ENCODE measurements at places on chromosomes 5 and 9. TPM values are rescaled to one million over a fixed set of nuclear protein-coding genes. Genes with fewer than 3 reads are reported as not detected.
A peak's percentile ranks its signal among the peaks of the same experiment; 100 is the strongest.

The TEK gene
- 14.6 TPM for total RNA-seq

The NSMF gene
- total RNA-seq = 62.0 TPM

The GRK6 gene
- 50.6 TPM for total RNA-seq

DNA sequence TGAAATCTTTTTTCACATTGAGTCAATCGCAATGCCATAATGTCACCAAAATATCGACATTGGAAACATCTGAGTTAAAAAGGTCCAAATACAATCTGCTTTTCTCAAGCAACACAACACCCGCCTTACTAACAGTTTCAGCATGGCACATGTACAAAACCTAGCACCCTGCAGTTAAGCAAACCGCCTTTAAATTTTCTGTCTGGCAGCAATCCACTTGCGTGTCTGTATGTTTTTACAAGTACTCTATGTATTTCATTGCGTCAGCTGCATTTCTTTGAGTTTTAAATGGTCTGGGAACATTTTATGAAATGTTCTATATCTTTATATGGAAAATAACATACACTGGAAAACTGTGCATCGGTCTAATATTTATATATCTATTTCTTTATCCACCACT is 134.6 kb downstream of the DENND1A start:
- DNase-seq = no peak
- peaks cover 4% of the 10 kb centered on the region for H3K4me1 ChIP-seq
- H3K27ac ChIP-seq = no peak overlapping the region
- H3K4me3 ChIP-seq = no peak overlapping the region
- no peaks in the 10 kb centered on the region for H3K27me3 ChIP-seq

DNA sequence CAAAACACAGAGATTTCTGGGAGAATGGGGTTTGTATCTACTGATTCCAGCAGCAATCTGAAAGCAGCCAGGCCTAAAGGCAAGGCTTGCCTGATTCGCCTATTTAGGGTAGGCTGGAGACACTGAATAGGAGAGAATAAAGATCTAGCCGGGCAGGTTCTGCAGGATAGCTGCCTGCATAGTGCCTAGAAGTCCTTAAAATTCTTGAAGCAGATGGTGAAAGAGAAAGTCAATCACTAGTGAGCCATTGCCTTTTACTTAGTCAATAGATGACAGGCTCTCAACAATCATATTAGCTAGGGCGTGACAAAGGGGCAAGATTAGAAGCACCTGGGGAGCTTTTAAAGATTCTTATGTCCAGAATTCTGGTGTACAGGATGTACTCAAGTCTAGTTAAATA is 522.7 kb downstream of the HTR1A start:
- no peak overlapping the region for H3K4me3 ChIP-seq
- H3K27ac ChIP-seq = no peak overlapping the region
- no peaks in the 10 kb centered on the region for H3K36me3 ChIP-seq
- peak; percentile 2 for DNase-seq
- no peaks in the 10 kb centered on the region for H3K27me3 ChIP-seq
- H3K4me1 ChIP-seq = no peaks in the 10 kb centered on the region

DNA sequence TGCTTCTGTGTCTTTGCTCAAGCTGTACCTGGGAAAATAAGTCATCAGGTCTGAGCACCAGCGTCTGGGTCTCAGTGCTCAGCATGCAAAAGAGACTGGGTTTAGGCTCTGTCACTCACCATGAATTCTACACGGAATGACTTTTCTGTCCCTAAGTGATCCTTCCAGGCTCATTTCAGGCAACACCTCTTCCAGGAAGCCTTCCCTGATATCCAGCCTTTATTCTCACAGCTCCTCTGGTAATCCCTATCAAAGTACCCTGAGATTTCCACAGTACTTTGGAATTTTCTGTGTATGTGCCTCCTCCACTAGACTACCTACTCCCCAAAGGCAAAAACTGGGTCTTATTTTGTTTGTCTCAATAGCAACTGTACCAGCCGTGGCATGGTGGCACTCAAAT is 92.7 kb upstream of the BOD1 start:
- no peak overlapping the region for H3K27ac ChIP-seq
- H3K36me3 ChIP-seq = no peaks in the 10 kb centered on the region
- DNase-seq = no peak
- no peaks in the 10 kb centered on the region for H3K27me3 ChIP-seq
- H3K4me1 ChIP-seq = peaks cover 8% of the 10 kb centered on the region

DNA sequence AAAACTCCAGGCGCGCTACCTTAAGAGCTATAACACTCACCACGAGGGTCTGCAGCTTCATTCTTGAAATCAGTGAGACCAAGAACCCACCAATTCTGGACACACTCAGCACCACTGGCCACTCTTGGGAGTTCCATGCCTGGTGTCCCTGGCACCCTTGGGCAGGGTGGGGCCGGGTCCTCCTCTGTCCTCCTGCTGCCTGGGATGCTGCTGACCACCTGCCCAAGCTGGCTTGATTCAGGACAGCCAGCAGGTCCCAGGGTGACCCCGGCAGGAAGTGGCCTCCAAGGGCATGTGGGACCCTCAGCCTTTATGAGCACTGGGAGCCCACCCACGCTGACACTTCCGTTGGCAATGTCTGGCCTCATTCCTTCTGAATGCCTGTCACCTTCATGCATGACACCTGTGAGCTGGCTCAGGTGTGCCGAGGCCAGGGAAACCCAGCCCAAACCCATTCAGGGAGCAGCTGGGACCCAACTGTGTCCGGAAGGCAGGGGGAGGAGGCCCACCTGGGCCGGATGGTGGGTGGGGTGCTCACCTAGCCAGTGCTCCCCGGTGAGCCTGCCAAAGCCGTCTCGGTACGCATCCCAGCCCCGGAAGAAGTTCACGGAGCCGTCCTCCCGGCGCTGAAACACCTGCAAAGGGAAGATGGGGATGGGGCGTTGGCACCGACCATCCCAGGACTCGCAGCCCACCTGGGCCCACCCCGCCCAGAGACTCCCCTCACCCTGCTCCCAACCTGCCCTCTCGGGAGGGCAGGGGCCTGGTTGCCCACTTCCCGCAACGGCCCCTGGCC is 14.8 kb upstream of the QRFP start:
- H3K36me3 ChIP-seq = no peaks in the 10 kb centered on the region
- H3K4me1 ChIP-seq = peaks cover 22% of the 10 kb centered on the region
- H3K4me3 ChIP-seq = no peak overlapping the region
- H3K27me3 ChIP-seq = no peaks in the 10 kb centered on the region
- H3K27ac ChIP-seq = no peak overlapping the region
- DNase-seq = no peak

GRCh38 chr9:129761293-129761900 is 8.6 kb upstream of the PTGES start:
- no peak for DNase-seq
- H3K4me3 ChIP-seq = no peak overlapping the region
- no peaks in the 10 kb centered on the region for H3K36me3 ChIP-seq
- no peaks in the 10 kb centered on the region for H3K27me3 ChIP-seq

DNA sequence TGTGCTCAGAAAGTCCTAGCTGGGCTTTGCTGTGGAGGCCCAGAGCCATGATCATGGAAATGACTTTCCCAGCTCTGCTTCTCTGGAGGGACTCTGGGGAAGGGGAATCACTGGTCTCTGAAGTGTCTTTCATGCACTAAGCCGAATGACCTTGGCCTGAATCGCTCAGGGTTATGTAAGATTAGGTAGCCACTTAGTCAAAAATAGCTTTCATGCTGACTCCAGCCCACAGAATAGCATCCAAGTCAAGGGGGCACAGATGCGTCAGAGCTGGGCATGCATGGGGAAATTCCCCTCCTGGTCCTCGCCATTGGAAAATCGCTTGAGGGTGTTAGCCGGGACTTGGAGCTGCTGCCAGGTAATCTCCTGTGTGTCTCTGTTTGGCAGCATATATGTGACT is 36.1 kb upstream of the PPARGC1B start:
- H3K4me3 ChIP-seq = no peak overlapping the region
- no peak for DNase-seq
- H3K4me1 ChIP-seq = no peaks in the 10 kb centered on the region
- H3K36me3 ChIP-seq = no peaks in the 10 kb centered on the region
- no peak overlapping the region for H3K27ac ChIP-seq
- H3K27me3 ChIP-seq = peaks cover 6% of the 10 kb centered on the region

DNA sequence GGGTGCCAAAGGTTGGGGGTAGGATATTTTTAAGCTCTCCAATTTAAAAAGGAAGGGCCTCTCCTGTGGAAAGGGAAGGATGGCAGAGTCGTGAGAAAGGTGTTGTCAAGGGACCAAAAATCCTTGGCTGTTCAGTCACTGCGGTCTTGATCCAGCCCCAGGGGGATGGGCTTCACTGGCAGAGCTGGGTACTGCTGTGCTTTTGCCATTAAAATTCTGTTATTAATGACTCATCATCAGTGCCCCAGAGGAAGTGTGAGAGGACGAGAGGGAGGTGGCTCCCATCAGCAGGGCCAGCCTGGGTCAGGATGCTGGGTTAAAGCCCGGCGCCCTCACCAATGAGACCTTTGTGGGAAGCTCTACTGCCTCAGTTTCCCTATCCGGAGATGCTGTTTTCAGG is 16.7 kb downstream of the PCDH12 start:
- no peaks in the 10 kb centered on the region for H3K27me3 ChIP-seq
- no peak for DNase-seq
- no peaks in the 10 kb centered on the region for H3K36me3 ChIP-seq
- no peak overlapping the region for H3K4me3 ChIP-seq

DNA sequence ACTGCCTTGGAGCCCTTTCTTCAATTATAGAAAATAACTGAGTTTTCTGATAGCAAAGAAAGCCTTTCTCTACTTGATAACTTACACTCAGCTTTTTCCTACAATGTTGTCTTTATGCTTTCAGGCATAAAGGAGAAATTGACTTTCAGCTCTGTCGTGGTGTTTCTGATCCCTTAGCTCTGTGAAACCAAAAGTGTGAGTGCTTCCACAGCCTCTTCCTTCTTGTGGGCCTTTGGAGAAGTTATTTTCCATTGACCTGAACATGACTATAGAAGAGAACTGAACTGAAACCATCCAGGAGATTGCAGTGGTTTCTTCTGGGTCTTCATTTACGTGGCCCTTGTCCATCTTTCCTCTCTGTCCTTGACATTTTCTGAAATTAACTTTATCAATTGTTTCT is 59.5 kb upstream of the EQTN start:
- peaks cover 27% of the 10 kb centered on the region for H3K4me1 ChIP-seq
- no peak overlapping the region for H3K4me3 ChIP-seq
- H3K36me3 ChIP-seq = peaks cover 4% of the 10 kb centered on the region
- no peak for DNase-seq

- no peak for DNase-seq
- no peak overlapping the region for H3K27ac ChIP-seq
- no peaks in the 10 kb centered on the region for H3K27me3 ChIP-seq
- H3K4me3 ChIP-seq = no peak overlapping the region
- no peaks in the 10 kb centered on the region for H3K36me3 ChIP-seq
Measured at GRCh38 chr5:95891499-95891898, 69.0 kb upstream of the GLRX start.

- DNase-seq = peak; percentile 76
- H3K27ac ChIP-seq = no peak overlapping the region
- H3K4me3 ChIP-seq = no peak overlapping the region
- H3K27me3 ChIP-seq = peaks cover 1% of the 10 kb centered on the region
Measured at GRCh38 chr9:124485201-124485600, 22.0 kb downstream of the NR5A1 start.

DNA sequence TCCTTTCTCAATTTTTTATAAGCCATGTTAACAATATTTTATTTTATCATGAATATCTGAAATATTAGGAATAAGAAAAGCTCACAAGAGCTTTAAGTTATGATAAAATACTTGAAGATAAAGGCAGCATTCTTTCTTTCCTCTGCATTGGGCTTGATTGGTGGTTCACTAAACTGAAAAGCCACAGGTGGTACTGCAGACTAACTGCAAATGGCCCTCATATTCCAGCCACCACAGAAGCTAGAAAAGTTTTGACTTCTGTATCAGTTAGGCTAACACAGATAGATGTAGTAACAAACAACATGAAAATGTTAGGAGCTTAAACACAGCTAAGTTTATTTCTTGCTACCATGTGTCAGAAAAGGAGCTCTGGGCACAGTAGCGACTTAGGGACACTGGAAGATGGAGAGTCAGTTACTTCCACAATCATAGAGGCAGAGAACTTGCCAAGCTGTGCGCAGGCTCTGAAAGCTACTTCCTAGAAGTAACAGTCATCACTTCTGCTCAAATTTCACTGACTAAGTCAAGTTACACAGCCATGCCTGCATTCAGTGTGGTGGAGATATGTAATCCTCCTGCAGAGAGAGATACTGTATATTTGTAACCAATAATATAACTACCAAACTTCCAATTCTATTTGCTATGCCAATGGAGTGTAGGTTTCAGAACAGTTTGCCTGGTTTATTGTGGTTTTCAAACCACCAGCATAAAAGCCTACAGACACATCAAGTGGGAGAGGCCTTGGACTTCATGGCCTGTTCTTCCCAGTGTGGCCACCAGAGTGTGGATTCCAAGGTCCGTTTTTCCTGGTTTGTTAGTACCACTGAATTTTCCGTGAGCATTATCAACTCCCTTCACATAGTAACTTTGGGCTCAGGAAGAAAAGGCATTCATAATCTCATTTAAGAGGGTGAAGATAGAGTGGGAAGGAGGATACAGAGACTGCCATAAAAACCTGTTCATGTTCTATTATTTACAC is 268.3 kb downstream of the PJA2 start:
- no peak overlapping the region for H3K27ac ChIP-seq
- H3K27me3 ChIP-seq = no peaks in the 10 kb centered on the region
- H3K4me1 ChIP-seq = no peaks in the 10 kb centered on the region
- H3K36me3 ChIP-seq = no peaks in the 10 kb centered on the region
- no peak overlapping the region for H3K4me3 ChIP-seq

- no peaks in the 10 kb centered on the region for H3K4me1 ChIP-seq
- no peak for DNase-seq
- no peaks in the 10 kb centered on the region for H3K36me3 ChIP-seq
- no peak overlapping the region for H3K27ac ChIP-seq
- no peak overlapping the region for H3K4me3 ChIP-seq
Measured at GRCh38 chr5:158727771-158728311, 371.9 kb downstream of the EBF1 start.

GRCh38 chr9:36119476-36119875 is 17.1 kb upstream of the GLIPR2 start:
- no peaks in the 10 kb centered on the region for H3K27me3 ChIP-seq
- H3K4me3 ChIP-seq = no peak overlapping the region
- H3K36me3 ChIP-seq = no peaks in the 10 kb centered on the region
- DNase-seq = no peak

- no peak overlapping the region for H3K4me3 ChIP-seq
- no peak for DNase-seq
- H3K4me1 ChIP-seq = peaks cover 62% of the 10 kb centered on the region
- H3K27me3 ChIP-seq = no peaks in the 10 kb centered on the region
- no peaks in the 10 kb centered on the region for H3K36me3 ChIP-seq
Measured at GRCh38 chr5:125715216-125715615, 708.0 kb upstream of the GRAMD2B start.

GRCh38 chr5:141668601-141669265 is 13.3 kb downstream of the ARAP3 start:
- H3K4me3 ChIP-seq = no peak overlapping the region
- no peaks in the 10 kb centered on the region for H3K4me1 ChIP-seq
- H3K27ac ChIP-seq = no peak overlapping the region
- peaks cover 3% of the 10 kb centered on the region for H3K36me3 ChIP-seq
- DNase-seq = no peak

- H3K4me3 ChIP-seq = peak overlapping the region; percentile 12
- H3K27ac ChIP-seq = no peak overlapping the region
- no peaks in the 10 kb centered on the region for H3K36me3 ChIP-seq
Measured at GRCh38 chr9:36987891-36988290, 46.2 kb downstream of the PAX5 start.

GRCh38 chr5:34959323-34959722 is 30.0 kb downstream of the DNAJC21 start:
- no peak overlapping the region for H3K4me3 ChIP-seq
- H3K27me3 ChIP-seq = no peaks in the 10 kb centered on the region
- H3K27ac ChIP-seq = no peak overlapping the region
- no peak for DNase-seq
- H3K36me3 ChIP-seq = no peaks in the 10 kb centered on the region
- no peaks in the 10 kb centered on the region for H3K4me1 ChIP-seq

All from neural progenitor cell (in vitro differentiated cells).